AML-193 (cell line): ENCODE measurements at places on chromosomes 2 and 18.
A peak's percentile ranks its signal among the peaks of the same experiment; 100 is the strongest.

GRCh38 chr2:120432976-120433815 lies 87.3 kb downstream of the INHBB start:
- DNase-seq: no peak

DNA sequence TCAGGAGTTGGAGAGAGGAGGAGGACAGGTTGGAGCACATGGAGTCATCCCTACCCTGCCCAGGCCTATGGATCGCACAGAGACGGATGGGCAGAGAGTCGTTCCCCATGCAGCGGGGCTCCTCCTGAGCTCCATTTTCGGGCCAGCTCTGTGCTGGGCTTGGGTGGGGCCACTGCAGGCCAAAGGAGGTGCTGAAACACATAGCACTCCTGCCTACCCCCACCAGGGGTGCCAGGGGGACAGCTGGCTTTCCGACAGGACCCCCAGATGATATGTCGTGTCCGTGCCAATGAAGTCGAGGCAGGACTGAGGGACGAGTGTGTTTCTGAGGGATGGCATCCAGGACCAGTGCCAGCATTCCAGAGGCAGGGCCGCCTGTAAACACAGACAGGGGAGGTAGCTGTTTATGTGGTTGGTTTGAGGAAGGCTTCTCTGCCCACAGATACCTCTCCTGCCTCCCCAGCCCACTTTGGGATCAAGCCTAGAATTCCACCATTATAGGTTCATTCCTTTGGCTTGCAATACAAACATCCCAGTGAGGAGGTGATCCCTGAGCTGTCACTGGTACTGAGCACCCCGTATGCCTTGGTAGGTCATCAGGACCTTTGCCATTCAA lies 116.6 kb downstream of the GLI2 start:
- no peak for DNase-seq

DNA sequence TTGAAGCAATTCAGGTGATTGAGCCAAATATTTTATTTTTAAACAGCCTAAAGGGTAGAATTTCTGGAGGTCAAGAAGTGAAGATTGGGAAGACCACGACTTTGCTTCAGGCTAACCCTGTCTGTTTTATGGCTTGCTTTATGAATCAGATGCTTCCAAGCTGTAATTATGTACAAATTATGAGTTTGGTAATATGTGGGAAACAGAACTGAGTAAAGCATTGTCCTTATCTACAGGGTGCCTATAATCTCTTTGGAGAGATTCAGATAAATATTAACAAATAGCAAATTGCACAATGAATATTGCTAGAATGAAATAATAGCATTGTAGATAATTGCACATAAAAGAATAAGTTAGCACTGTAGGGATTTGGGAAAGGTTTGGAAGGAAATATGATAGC lies 539.4 kb upstream of the CDH2 start:
- no peak for DNase-seq

- no peak for DNase-seq
Measured at GRCh38 chr2:177896587-177896986, 176.0 kb downstream of the PDE11A start.

GRCh38 chr2:197890168-197890567 lies 85.8 kb downstream of the PLCL1 start:
- no peak for DNase-seq

- DNase-seq: peak; percentile 83
Measured at GRCh38 chr2:152432206-152432653, 97.3 kb downstream of the FMNL2 start.

DNA sequence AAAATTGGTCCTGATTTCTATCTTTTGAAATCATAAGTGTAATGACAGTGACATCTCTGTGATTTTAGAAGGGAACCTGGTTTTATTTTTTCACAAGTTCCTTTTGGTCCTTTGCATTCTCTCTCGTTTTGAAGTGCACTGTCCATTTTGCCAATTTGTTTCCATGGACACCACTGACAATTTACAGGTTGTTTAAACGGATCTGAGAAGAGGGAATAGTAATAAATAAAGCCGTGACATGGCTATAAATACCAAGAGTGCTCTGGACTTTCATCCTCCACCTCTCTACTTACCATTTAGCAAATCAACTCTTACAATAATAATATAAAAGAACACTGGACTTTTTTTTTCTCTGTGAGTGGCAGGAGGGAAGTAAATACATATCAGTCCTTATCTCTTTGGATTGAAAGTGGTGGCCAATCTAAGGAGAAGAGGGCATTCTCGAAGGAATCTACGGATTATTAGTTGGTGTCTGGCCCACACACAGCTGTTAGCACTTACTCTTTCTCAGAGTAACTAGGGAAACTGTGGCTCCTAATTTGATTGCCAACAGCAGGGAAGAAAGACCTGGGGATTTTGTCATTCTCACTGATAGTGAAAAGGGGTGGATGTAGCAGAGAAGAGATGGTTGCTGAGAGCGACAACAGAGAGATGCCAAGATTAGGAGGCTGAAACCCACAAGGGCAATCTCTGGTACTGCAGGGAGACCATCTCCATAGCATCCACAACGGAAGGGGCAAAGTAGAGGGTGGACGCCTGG lies 108.7 kb upstream of the FSHR start:
- no peak for DNase-seq

- DNase-seq: no peak
Measured at GRCh38 chr2:56334622-56335021, 150.8 kb downstream of the CCDC85A start.

- peak; percentile 16 for DNase-seq
Measured at GRCh38 chr18:34977838-34978532, 63.2 kb upstream of the MAPRE2 start.

GRCh38 chr2:20877960-20878359 lies 55.1 kb upstream of the LDAH start:
- DNase-seq: no peak

GRCh38 chr2:75562513-75562864 lies 1.8 kb upstream of the EVA1A start:
- DNase-seq: no peak

- DNase-seq: peak; percentile 16
Measured at GRCh38 chr2:159712929-159713420, 669 bp downstream of the MARCHF7 start.

GRCh38 chr2:191026377-191026776 lies 12.4 kb upstream of the STAT1 start:
- no peak for DNase-seq

GRCh38 chr2:217106650-217107014 lies 246.8 kb upstream of the TNP1 start:
- DNase-seq: no peak

- DNase-seq: no peak
Measured at GRCh38 chr2:106969777-106970176, 83.8 kb upstream of the ST6GAL2 start.
